Frontal cortex (tissue), 4 donors: ENCODE measurements at places on chromosomes 11 and 22. TPM values are rescaled to one million over a fixed set of nuclear protein-coding genes. Genes with fewer than 3 reads are reported as not detected.

DNHD1 gene
- total RNA-seq = 2.4 TPM

OR2D2 gene
- total RNA-seq = 0.41 TPM

OSBPL5 gene
- 28.9 TPM for total RNA-seq

BIK gene
- total RNA-seq = not detected

VPS51 gene
- total RNA-seq = 229 TPM

THY1 gene
- 15.1 TPM for total RNA-seq

MS4A12 gene
- total RNA-seq = not detected

MPPED2 gene
- total RNA-seq = 63.2 TPM

OR2AT4 gene
- not detected for total RNA-seq

UPK3A gene
- total RNA-seq = not detected

TPBGL gene
- not detected for total RNA-seq

MPEG1 gene
- 2.0 TPM for total RNA-seq

MUC6 gene
- not detected for total RNA-seq

RASD2 gene
- 1.2 TPM for total RNA-seq

BCR gene
- 46.1 TPM for total RNA-seq

ARRB1 gene
- 60.3 TPM for total RNA-seq

APOBEC3G gene
- total RNA-seq = 0.41 TPM

NKAPD1 gene
- total RNA-seq = 46.9 TPM

BATF2 gene
- total RNA-seq = not detected

DBX1 gene
- total RNA-seq = not detected

SEC14L6 gene
- 0.82 TPM for total RNA-seq

LIF gene
- total RNA-seq = not detected

TRIM29 gene
- not detected for total RNA-seq

MMP12 gene
- not detected for total RNA-seq

LIMK2 gene
- 13.9 TPM for total RNA-seq

KDM4E gene
- total RNA-seq = not detected

STK33 gene
- total RNA-seq = 7.3 TPM

P2RY2 gene
- not detected for total RNA-seq

TSPAN18 gene
- total RNA-seq = 13.9 TPM

CFAP300 gene
- 2.0 TPM for total RNA-seq

RSF1 gene
- 151 TPM for total RNA-seq
